ENCODE measurements at places on chromosomes 1 and 21. TPM values are rescaled to one million over a fixed set of nuclear protein-coding genes. Genes with fewer than 3 reads are reported as not detected.

DNA sequence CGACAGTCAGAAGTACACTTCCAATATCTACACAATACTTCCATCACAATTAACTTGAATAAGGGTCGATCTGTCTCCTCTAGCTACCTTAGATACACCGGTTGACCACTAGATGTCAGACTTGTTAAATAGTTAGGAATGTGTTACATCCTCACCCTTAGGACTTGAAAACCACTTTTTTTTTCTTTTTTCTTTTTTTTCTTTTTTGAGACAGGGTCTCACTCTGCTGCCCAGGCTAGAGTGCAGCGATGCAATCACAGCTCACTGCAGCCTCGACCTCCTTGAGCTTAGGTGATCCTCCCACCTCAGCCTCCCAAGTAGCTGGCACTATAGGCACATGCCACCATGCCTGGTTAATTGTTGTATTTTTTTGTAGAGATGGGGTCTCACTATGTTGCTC is 120.4 kb upstream of the GREM2 start:
- DNase-seq = no peak

- no peak for DNase-seq
Measured at GRCh38 chr1:116033322-116033721, 57.0 kb downstream of the SLC22A15 start.

GRCh38 chr1:45516465-45516864 is 5.2 kb downstream of the PRDX1 start:
- no peak for DNase-seq

- no peak for DNase-seq
Measured at GRCh38 chr1:178330153-178330552, 166.6 kb downstream of the CLEC20A start.

DNA sequence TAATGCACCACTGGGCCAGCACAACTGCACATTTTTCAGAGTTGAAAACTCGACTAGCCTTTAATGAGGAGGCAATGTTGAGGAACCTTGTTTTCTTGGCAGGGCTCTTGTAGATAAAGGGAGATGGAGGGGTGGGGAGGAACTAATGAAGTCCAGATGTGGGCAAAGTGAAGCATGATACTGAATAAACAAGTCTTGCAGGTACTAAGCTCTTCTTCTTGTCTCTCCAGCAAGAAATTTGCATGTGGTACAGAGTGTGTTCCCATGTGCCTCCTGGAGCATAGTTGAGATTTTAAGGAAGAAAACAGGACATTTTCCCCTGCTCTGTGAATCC is 47.0 kb downstream of the PLPP3 start:
- DNase-seq = no peak

DNA sequence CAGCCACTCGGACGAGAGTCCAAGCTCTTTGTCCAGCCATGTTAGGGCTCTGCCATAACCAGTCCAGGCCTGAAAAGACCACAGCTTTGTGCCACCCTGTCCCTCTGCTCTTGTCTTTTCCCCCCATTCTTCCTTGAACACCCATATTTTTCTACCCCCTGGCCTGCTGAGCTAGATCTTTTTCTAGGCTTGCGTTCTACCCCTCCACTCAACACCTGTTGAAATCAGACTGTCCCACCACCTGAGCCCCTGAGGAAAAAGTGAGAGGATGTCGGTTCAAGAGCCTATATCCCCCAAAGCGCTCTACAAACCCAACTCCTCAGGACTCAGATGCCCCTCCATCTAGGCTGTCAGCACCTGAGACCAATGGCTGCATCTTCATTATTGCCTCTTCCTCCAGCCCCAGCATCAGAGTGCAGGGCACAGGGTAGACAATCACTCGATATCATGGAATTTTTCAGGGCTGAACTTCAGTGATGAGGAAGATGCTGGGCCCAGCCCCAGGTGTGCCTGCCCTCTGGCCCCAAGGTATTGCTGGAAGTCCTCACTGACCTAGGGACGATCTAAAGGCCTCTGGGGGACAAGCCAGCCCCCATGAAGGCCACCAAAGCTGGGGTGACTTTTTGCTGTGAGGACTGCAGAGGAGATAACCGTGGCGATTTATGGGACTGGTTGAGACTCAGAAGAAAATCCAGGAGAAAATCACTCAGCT is 75.3 kb downstream of the CD247 start:
- no peak for DNase-seq

- no peak for DNase-seq
Measured at GRCh38 chr1:162081316-162081715, 11.8 kb downstream of the NOS1AP start.

ASCL5 gene
- 0.27 TPM for total RNA-seq
